G401 (cell line): ENCODE measurements at places on chromosomes 5 and 9. TPM values are rescaled to one million over a fixed set of nuclear protein-coding genes. Genes with fewer than 3 reads are reported as not detected.

DNA sequence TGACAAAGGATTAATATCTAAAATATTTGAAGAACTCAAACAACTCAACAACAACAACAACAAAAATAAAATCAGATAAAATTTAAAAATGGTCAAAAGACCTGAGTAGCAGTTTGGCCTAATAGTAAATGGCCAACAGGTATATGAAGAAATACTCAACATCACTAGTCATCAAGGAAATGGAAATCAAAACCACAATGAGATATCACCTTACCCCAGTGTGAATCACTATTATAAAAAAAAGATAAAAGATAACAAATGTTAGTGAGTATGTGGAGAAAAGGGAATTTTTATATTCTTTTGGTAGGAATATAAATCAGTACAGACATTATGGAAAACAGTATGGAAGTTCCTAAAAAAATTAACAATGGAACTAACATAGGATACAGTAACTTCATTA lies 247.9 kb upstream of the TRPC7 start:
- no peak for DNase-seq

DNA sequence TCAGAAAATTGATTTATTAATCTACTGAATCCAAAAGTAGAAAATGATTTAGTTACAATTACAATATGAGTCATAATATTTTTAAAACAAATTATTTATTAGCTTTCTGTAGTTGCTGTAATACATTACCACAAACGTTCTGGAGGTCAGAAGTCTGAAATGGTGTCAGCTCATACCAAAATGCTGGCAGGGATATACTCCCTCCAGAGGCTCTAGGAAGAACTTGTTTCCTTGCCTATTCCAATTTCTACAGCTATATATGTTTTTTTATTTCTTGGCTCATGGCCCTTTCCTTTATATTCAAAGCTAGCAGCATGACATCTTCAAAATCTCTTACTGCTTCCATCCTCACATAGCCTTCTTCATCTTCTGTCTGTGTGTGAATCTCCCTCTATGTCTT lies 667.9 kb upstream of the ITGA1 start:
- DNase-seq, result no peak

GRCh38 chr5:160088805-160089204 lies 30.4 kb downstream of the PWWP2A start:
- no peak for DNase-seq

GRCh38 chr9:15696979-15697378 lies 144.1 kb downstream of the CCDC171 start:
- peak; percentile 4 for DNase-seq

DNA sequence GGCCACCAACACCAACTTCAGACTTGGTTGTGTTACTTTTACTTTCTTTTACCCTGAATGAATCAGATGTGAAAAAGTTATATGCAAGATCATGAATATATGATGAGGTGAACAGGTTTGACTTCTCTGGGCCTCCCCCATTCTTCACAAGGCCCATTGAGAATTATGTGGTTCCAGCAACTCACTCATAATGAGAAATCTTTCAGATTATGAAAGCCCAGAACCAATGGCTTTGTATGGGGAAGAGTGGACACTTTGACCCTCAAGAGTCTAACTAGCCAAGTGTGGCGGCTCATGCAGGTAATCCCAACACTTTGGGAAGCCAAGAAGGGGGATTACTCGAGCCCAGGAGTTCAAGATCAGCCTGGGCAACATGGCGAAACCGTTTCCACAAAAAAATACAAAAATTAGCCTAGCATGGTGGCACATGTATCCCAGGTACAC lies 16.1 kb upstream of the LNPEP start:
- DNase-seq, result no peak

DNA sequence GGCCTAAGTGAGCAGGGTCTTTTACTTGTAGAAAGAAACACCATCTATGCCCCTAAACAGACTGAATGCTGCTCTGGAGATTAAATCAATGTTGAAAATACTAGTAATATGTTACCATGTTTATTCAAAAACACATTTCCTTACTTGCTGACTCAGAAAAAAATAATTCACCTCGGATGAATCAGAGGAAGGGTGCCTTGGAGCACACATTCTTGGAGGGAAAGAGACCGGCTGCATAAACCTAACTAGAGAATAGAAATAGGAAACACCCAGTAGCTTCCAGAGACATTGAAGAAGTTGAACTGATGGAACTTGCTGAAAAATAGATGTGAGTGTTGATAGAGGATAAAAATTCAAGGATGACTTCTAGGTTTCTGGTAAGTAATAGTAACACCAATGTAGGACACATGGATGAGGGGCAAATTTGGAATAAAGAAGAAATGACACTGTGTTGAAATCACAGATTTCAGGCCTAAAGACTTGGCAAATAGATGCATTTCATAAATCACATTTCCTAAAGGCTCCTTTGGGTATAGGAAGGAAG lies 76.9 kb upstream of the MINAR2 start:
- DNase-seq, result no peak

- no peak for DNase-seq
These were observed 702.8 kb downstream of the SEMA5A start for GRCh38 chr5:8842971-8843551.

DNA sequence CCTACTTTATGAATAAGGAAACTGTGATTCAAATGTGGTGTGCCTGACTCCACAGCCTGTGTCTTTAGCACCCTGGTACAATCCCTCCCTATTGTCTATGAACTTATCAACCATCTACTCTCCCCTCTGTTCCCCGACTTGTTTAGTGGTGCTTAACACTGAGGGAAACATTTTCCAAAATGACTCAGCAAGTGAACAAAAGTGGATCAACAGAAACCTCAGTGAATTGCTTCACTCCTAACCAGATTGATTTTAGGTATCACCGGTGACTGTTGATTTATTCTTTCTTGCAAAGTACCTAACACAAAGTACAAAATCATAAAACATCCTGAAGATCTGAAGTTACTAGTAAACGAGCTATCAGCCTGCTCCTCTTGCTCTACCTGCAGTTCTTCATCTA lies 42.1 kb upstream of the RAPGEF6 start:
- DNase-seq, result no peak

GRCh38 chr5:154811653-154812465 lies 38.5 kb downstream of the FAXDC2 start:
- peak; percentile 56 for DNase-seq

- DNase-seq, result peak; percentile 52
These were observed 80.0 kb upstream of the TUT7 start for GRCh38 chr9:86434039-86434726.

DNA sequence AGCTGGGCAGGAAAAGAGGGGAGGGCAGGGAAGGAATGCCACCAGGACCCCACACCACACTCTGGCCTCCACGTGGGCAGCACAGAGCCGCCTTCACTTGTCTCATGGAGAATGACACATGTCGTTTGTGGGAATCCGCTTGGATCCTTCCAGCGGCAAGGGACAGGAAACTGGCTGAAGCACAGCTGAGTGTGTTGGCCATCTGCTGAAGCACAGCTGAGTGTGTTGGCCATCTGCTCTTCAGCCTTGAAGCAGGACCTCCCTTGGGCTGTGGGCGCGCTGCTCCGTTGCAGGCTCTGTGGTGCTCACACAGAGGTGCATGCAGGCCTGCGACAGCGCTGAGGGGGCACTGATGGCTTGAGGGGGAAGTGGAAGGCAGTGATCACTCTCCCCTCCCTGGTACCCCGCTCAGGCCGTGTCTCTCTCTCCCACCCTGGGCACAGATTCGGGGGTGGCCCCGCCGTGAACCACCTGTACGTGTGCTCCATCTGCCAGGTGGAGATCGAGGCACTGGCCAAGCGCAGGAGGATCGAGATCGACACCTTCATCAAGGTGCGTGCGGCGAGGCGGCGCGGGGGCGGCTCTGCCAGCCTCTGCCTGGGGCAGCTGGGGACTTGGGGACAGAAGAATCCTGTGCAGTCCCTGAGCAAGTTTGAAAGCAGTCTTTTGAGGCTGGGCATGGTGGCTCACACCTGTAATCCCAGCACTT lies 40.6 kb downstream of the USP20 start:
- peak; percentile 85 for DNase-seq

DNA sequence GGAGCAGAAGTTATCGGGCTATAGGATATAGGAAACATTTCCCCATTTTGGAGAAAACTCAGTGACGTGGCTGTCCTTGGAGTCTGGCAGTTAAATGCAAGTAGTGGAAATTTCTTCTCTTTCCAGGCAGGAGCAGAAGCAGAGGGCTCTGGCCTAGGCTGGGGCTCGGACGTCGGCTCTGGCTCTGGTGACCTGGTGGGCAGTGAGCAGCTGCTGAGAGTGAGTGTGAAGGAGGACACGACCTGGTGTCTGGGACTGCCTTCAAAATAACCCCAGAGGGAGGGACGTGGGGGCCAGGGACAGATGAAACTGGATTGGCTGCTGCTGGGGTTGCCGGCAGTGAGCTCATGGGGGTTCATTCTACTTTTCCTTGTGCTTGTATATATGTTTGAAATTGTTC lies 79.5 kb downstream of the COL15A1 start:
- no peak for DNase-seq

- DNase-seq, result no peak
These were observed 471.9 kb upstream of the RGMB start for GRCh38 chr5:98301547-98301946.

DNA sequence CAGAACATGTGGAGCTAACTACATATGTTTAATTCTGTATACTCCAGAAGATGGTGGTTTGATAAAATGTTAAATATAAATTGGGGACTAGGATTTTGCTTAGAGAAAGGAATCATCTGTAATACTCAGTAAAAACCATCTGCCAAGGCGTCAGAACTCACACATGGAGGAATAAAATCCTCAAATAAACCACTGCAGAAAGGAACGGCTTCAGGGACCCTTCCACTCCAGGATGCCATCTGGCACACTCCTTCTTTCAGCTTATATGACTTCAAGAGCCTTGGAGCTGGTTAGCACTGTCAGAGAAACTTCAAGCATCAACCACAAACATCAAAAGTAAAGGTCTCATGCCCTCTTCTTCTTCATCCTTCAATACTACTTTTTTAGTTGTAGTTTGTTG lies 360.6 kb downstream of the PLK2 start:
- no peak for DNase-seq

GRCh38 chr5:24268482-24269056 lies 376.2 kb downstream of the CDH10 start:
- no peak for DNase-seq

GRCh38 chr9:133528001-133528875 lies 3.5 kb upstream of the MYMK start:
- no peak for DNase-seq

- DNase-seq, result peak; percentile 18
These were observed 10.3 kb downstream of the CNOT8 start for GRCh38 chr5:154868702-154869101.

GRCh38 chr9:22257026-22257816 lies 189.4 kb upstream of the DMRTA1 start:
- no peak for DNase-seq

- DNase-seq, result peak; percentile 62
These were observed at the start of gene ADAMTSL1 for GRCh38 chr9:18473652-18474279. ADAMTSL1 (plus strand) TSS chr9:18474153; CDS start chr9:18474233, 80 bp downstream.

GRCh38 chr5:77943851-77944250 lies 167.7 kb upstream of the TBCA start:
- no peak for DNase-seq

GRCh38 chr5:133328800-133329199 lies 277.0 kb downstream of the HSPA4 start:
- no peak for DNase-seq

GRCh38 chr9:132260846-132261245 lies 93.9 kb downstream of the SETX start:
- no peak for DNase-seq

DNA sequence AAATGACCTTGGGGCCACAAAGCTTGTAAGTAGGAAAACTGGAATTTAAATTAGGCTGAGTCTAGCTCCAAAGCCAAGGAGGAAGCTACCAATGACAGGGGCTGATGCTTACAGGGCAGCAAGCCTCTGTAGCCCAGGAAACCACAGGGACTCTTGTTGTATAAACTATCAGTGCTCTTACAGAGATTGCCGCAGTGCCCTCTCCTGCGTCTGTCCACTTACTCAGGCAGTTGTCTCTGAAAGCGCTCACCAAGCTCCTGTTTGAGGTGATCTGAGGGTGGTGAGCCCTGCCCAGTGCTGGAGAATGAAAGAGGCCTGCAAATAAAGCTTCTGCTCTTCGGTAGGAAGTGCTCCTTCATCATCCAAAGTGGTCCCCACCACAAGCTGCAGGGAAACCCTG lies 498.8 kb downstream of the ARHGEF28 start:
- no peak for DNase-seq

GRCh38 chr5:167587772-167588437 lies 703.5 kb upstream of the WWC1 start:
- DNase-seq, result peak; percentile 69

GRCh38 chr9:73880101-73880500 lies 617.0 kb upstream of the RORB start:
- no peak for DNase-seq

The LEAP2 gene
- not detected in 2 replicates for total RNA-seq

The PCDHGB2 gene
- total RNA-seq, result 0.18 TPM in 1 of 2 replicates, not detected in the other

The LYSMD3 gene
- 3.8 and 6.2 TPM in 2 replicates for total RNA-seq

The PCDHA12 gene
- total RNA-seq, result 3.0 and 8.2 TPM in 2 replicates

The PARP8 gene
- not detected in 2 replicates for total RNA-seq

The CLTA gene
- total RNA-seq, result 630 and 665 TPM in 2 replicates

The FABP6 gene
- total RNA-seq, result 1.3 and 5.0 TPM in 2 replicates

The ZER1 gene
- total RNA-seq, result 15.1 and 23.0 TPM in 2 replicates

The SOHLH1 gene
- not detected in 2 replicates for total RNA-seq

The RETREG1 gene
- total RNA-seq, result not detected in 2 replicates

The ACTBL2 gene
- total RNA-seq, result not detected in 2 replicates

The CCNO gene
- total RNA-seq, result 0.74 and 3.8 TPM in 2 replicates

The HEMGN gene
- total RNA-seq, result not detected in 2 replicates
